Left ventricle myocardium inferior (tissue), 1 donor: ENCODE measurements at places on chromosomes 11 and 22.

- H3K27me3 ChIP-seq: peaks cover 43% of the 10 kb centered on the region
- H3K4me1 ChIP-seq: no peaks in the 10 kb centered on the region
- H3K4me3 ChIP-seq: no peak overlapping the region
- H3K27ac ChIP-seq: no peak overlapping the region
- H3K36me3 ChIP-seq: no peaks in the 10 kb centered on the region
These were observed 52.3 kb upstream of the LMO1 start for GRCh38 chr11:8315954-8316353.

DNA sequence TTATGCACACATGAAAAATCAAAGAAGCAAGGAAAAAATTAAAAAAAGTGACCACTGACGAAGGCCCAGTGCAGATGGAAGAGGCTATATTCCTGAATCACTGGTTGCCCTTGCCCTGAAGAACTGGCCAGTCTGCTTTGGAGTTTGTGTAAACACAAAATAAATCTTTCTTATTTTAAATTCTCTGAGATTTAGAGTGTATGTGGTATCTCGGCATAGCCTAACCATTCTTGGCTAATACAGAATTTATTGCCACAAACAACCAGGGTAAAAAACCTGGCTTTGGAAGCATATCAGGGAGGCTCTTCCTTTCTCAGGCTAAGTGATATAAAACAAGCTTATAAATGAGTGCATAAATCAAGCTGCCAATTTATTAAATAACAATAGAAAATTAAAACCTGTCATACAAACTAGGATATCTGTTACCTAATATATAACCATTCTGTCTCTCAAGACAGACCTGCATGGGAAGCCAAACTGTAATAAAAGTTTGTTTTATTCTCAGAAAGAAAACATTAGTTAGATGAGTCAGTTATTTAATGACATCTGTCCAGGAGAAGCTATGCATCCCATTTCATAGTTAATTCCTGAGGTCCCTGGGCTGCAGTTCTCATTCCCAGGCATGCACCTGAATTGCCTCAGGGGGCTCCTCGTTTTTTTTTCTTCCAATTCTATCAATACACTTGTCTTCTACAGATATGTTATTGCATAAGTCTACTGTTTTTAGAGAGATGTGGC, 6.1 kb upstream of the TMEM135 start:
- no peaks in the 10 kb centered on the region for H3K4me1 ChIP-seq
- DNase-seq: no peak
- no peak overlapping the region for H3K4me3 ChIP-seq
- no peaks in the 10 kb centered on the region for H3K27me3 ChIP-seq
- H3K27ac ChIP-seq: no peak overlapping the region

DNA sequence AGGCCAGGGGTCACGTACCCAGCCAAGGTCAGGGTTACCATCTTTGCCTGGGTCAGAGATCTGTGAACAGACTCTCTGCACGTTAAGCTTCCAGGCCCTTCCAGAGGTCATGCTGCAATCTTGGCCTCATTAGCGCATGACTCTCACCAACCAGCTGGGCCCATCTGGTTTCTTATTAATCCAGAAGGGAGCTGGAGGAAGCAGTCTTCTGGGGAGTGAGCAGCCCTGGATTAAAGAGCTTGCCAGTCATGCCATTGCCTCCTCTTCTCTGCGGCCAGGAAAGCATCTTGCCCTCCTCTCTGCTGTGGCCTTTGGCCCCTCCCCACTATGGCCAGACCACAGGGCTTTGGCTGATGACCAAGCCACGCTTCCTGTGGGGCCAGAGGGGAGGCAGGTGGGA, 57.4 kb downstream of the CHST1 start:
- H3K27me3 ChIP-seq: peaks cover 41% of the 10 kb centered on the region
- DNase-seq: peak; percentile 50
- H3K4me1 ChIP-seq: peaks cover 42% of the 10 kb centered on the region

GRCh38 chr11:125952973-125953372, 7.1 kb downstream of the VSIG10L2 start:
- peaks cover 11% of the 10 kb centered on the region for H3K27me3 ChIP-seq
- no peak overlapping the region for H3K4me3 ChIP-seq
- peak; percentile 63 for DNase-seq
- peaks cover 25% of the 10 kb centered on the region for H3K4me1 ChIP-seq
- H3K27ac ChIP-seq: peak overlapping the region; percentile 23

DNA sequence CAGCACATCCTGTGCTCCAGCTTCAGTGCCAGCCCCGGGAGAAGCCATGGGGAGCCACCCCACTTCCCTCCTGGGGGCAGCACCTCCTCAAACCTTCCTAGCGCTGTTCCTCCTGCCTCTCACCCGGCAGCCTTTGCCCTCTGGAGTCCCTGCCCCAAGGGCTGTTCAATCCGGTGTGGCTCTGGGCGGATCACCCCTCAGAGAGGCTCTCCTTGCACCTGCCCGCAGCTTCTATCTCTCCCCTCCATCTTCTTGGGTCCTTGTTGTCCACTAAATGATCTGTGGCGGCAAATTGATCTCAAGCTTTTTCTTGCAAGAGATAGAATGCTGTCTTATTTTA, 18.1 kb upstream of the CDKN1C start:
- peaks cover 55% of the 10 kb centered on the region for H3K27me3 ChIP-seq
- H3K4me3 ChIP-seq: no peak overlapping the region
- H3K4me1 ChIP-seq: peaks cover 38% of the 10 kb centered on the region

GRCh38 chr11:5279471-5280090, 9.8 kb upstream of the HBE1 start:
- H3K27ac ChIP-seq: no peak overlapping the region
- no peak for DNase-seq
- H3K27me3 ChIP-seq: no peaks in the 10 kb centered on the region
- H3K36me3 ChIP-seq: no peaks in the 10 kb centered on the region
- H3K4me1 ChIP-seq: no peaks in the 10 kb centered on the region

- H3K4me3 ChIP-seq: no peak overlapping the region
- DNase-seq: no peak
- no peaks in the 10 kb centered on the region for H3K36me3 ChIP-seq
- no peak overlapping the region for H3K27ac ChIP-seq
These were observed 2.0 kb upstream of the NARS2 start for GRCh38 chr11:78576549-78577097.

GRCh38 chr22:23779083-23779482, 6.4 kb downstream of the MMP11 start:
- no peak overlapping the region for H3K4me3 ChIP-seq
- peaks cover 40% of the 10 kb centered on the region for H3K4me1 ChIP-seq
- no peak overlapping the region for H3K27ac ChIP-seq
- H3K36me3 ChIP-seq: peaks cover 7% of the 10 kb centered on the region
- no peak for DNase-seq
- no peaks in the 10 kb centered on the region for H3K27me3 ChIP-seq

DNA sequence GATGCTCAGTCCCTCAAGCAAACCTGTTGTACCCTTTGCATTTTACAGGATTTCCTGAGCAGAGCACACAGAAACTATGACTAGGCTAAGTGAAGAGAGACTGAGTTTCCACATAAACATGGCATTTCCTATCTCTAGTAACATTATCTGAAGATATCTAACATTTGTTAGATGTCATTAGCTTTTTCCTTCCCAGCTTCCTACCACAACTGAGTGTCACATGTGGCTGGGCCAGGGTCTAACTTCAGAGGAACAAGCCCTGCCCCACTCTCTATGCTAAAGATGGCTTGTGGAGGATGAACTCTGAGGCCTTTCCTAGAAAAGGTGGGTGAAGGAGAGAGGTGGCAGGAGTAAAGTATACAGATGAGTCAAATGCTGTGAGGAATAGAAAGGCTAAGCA, 16.5 kb downstream of the C22orf42 start:
- H3K4me3 ChIP-seq: no peak overlapping the region
- no peaks in the 10 kb centered on the region for H3K36me3 ChIP-seq
- no peaks in the 10 kb centered on the region for H3K4me1 ChIP-seq
- DNase-seq: no peak

DNA sequence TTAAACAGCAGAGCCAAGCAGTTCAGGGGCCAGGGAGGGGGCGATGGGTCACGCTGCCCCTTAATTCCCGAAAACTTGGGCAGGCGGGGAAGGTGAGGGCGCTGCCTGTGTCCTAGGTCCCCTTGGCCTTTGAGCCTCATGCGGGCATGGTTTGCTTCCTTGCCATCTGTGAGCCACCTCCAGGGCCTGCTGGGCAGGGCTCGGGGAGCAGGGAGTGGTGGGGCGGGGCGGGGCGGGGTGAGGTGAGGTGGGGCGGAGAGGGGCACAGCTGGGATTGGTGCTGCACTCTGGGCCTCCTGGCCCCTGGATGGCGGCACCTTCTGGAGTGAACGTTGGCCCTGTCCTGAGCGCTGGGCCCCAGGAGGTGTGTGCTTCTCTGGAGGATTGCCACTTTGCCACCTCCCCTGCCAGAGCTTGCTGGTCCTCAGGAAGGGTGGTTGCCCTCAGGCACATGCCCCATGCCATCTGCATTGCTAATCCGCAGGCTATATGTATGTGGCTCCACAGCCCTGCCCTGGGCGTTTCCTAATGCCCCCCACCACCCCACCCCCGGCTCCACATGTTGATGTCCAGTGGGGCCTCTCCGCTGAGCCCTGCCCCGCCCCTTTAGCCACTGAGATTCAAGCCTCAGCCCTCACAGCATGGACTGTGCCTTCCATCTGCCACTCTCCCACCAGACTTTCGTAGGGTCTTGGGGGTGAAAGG, 352.5 kb downstream of the TBC1D22A start:
- no peaks in the 10 kb centered on the region for H3K4me1 ChIP-seq
- no peak for DNase-seq
- H3K27ac ChIP-seq: no peak overlapping the region
- H3K36me3 ChIP-seq: peaks cover 10% of the 10 kb centered on the region

GRCh38 chr11:8099291-8099899, 18.4 kb downstream of the TUB start:
- no peak overlapping the region for H3K4me3 ChIP-seq
- no peak overlapping the region for H3K27ac ChIP-seq
- peaks cover 2% of the 10 kb centered on the region for H3K4me1 ChIP-seq
- no peaks in the 10 kb centered on the region for H3K27me3 ChIP-seq
- DNase-seq: peak; percentile 75

- peaks cover 76% of the 10 kb centered on the region for H3K4me1 ChIP-seq
- peak; percentile 91 for DNase-seq
- H3K27ac ChIP-seq: peak overlapping the region; percentile 90
- H3K4me3 ChIP-seq: no peak overlapping the region
These were observed 29.7 kb downstream of the MB start for GRCh38 chr22:35587447-35587870.

DNA sequence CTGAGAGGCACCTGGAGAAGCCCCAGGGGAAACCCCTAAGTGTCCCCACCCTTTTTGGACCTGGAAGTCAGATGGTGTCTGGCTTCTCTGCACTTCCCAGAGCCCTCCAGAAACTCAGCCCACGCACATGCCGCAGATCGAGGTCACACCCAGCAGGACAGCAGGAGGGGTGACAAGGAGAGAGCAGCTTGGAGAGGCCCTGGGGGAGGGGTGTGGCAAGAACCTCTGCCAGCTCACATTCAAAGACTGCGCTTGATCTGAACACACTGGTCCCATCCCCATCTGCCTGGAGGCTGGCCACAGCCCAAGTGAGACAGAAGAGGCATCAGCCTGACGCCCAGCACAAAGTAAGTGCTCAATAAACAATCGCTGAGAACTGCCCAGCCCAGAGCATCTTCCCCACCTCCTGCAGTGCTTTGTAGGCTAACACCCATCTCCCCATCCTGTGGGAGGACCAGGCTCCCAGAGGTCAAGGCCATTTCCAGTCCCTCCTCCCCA, 21.4 kb downstream of the TMPRSS6 start:
- H3K27me3 ChIP-seq: peaks cover 76% of the 10 kb centered on the region
- H3K36me3 ChIP-seq: no peaks in the 10 kb centered on the region
- H3K27ac ChIP-seq: no peak overlapping the region
- H3K4me1 ChIP-seq: no peaks in the 10 kb centered on the region
- no peak overlapping the region for H3K4me3 ChIP-seq

GRCh38 chr22:19146215-19146968, 1.9 kb upstream of the ESS2 start:
- peaks cover 14% of the 10 kb centered on the region for H3K36me3 ChIP-seq
- no peak overlapping the region for H3K27ac ChIP-seq
- H3K4me3 ChIP-seq: no peak overlapping the region
- H3K27me3 ChIP-seq: peaks cover 44% of the 10 kb centered on the region
- no peak for DNase-seq

DNA sequence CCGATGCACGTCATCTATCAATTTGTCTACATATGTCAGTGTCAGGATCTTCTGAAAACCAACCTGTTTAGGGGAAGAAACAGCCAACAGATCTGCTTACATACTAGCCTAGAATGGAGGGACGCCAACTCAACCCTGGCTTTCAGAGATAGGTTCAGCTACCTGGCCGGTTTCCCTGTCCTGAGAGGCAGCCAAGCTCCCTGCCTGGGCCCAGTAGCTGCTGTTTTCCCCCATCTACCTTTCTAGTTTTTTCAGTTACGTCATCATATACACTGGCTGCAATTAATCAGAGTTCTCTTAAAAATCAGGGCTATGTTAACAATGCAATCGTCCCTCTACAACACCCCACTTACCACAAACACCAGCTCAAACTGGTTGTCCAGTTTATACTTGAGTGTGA, 1.0 kb downstream of the SRPRA start:
- DNase-seq: no peak
- peak overlapping the region; percentile 86 for H3K4me3 ChIP-seq
- peaks cover 25% of the 10 kb centered on the region for H3K4me1 ChIP-seq
- H3K27ac ChIP-seq: peak overlapping the region; percentile 93
- H3K27me3 ChIP-seq: no peaks in the 10 kb centered on the region

DNA sequence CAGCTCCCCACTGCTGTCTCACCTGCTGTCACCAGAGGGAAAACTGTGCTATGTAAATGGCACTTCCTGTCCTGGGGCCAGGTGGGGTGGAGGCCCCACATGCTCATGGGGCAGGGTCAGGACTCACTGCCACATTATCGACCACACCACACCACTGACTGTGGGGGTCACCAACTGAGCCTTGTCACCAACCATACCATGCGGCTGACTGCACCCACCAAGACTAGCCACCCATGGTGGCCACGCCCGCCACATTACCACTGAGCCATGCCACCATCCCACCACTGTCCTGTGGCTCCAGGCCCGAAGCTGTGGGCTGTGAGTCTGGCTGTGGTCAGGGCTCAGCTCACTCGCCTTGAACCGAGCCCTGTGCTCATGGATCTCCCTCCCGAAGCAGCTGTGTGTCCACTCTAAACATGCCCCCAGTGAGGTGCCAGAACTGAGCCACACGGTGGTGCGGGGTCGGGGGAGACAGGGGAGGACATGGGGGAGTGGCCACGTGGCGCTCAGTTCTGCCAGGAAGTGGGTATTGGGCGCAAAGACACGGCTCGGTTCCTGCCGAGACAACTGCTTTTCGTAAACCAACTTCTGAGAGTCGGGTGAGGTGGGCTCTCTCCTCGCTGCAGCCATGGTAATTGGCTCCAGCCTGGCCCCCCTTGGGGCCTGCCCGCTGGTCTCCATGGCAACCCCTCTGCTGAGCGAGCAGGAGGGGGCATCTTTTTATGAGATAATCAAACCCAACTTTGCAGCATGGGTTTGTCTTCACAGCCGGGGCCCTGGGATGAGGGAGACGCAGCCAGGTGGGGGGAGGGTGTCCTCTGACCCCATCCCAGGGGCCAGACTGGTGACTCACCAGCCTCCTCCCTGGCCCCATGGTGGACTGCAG, 23.2 kb downstream of the RTN4R start:
- no peaks in the 10 kb centered on the region for H3K27me3 ChIP-seq
- peaks cover 62% of the 10 kb centered on the region for H3K4me1 ChIP-seq
- H3K4me3 ChIP-seq: no peak overlapping the region
- DNase-seq: no peak
- no peaks in the 10 kb centered on the region for H3K36me3 ChIP-seq

GRCh38 chr11:47578524-47579494, at the start of the genes KBTBD4 and NDUFS3:
TSS of gene KBTBD4 (minus strand) at chr11:47578970. CDS start at chr11:47578951, 19 bp downstream.
TSS of gene NDUFS3 (plus strand) at chr11:47579074. CDS start at chr11:47579092, 18 bp downstream.
- H3K4me1 ChIP-seq: peaks cover 47% of the 10 kb centered on the region
- peak; percentile 88 for DNase-seq
- H3K4me3 ChIP-seq: peak within 1 kb of the TSS; percentile 100
- H3K36me3 ChIP-seq: peaks cover 67% of the 10 kb centered on the region
- H3K27me3 ChIP-seq: no peaks in the 10 kb centered on the region

GRCh38 chr11:69892986-69893555, 73.9 kb upstream of the FGF3 start:
- peaks cover 89% of the 10 kb centered on the region for H3K27me3 ChIP-seq
- H3K4me3 ChIP-seq: no peak overlapping the region
- H3K27ac ChIP-seq: no peak overlapping the region
- H3K4me1 ChIP-seq: peaks cover 5% of the 10 kb centered on the region
- H3K36me3 ChIP-seq: no peaks in the 10 kb centered on the region
